Forelimb muscle (tissue), 1 donor: ENCODE measurements at places on chromosomes 2 and 18.

GRCh38 chr2:168432565-168433186 lies 23.4 kb upstream of the CERS6 start:
- DNase-seq: no peak

DNA sequence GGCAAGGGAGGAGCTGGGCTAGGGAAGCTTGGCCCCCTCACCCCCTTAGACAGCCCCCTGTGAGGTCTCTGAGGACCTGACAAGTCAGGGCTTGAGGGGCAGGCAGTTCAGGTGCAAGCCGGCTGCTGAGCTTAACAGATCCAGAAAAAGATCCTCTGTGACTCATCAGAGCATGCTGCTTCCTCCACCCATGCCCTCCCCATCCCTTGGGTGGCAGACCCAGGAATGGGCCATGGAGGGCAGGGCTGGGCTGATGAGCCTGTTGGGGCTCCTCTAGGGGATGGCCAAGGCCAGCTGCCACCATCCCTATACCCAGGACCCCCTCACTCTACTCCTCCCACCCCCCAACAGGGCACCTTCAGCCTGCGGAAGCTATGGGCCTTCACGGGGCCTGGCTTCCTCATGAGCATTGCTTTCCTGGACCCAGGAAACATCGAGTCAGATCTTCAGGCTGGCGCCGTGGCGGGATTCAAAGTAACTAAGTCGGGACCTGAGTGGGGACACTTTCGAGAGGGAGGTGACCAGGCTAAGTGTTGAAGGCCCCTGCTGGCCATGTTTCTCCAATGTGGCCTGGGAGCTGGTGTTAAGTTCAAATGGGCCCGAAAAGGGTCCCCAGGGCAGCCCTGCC lies 1.9 kb downstream of the SLC11A1 start:
- no peak for DNase-seq

- DNase-seq: no peak
Measured at GRCh38 chr2:240240781-240241180, 100.3 kb upstream of the OTOS start.

DNA sequence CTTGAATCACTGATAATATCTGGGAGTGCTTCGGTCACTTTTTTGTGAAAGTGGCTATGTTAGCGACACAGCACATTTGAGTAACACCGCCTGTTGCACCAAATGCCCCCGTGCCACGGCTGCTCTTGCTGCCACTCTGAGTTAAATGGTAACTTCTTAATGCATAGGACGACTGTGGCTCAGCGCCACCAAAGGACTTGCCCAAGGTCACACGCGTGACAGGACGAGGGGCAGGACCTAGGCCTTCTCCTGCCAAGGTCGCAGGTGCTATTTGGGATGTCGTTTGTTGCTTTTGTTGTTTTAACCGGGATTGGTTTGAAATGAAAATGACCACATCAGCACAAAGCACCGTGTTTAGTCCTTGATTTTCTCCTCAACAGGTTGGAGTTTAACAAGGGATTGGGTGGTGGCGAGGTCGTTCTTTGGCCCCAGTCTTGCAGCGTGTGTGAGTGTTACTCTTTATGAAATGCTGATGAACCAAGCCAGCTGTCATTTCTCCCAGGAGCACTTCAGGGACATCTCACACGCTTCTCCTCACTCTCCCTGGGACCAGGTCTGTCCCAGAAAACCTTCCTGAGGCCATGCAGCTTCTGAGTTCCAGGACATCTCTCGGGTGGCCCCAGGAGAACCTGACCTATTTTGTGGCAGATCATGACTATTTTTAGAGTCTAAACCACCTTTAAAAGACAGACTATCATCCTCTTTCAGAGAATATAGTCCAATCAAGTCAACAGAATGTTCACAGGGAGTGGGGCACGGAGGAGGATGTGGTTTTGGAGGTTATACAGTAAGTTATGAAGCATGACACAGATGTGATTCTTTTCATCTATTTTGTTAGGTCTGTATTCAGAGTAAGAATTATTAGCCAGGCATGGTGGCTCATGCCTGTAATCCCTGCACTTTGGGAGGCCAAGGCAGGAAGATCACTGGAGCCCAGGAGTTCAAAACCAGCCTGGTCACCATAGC lies 49.9 kb downstream of the MTCL1 start:
- DNase-seq: no peak

DNA sequence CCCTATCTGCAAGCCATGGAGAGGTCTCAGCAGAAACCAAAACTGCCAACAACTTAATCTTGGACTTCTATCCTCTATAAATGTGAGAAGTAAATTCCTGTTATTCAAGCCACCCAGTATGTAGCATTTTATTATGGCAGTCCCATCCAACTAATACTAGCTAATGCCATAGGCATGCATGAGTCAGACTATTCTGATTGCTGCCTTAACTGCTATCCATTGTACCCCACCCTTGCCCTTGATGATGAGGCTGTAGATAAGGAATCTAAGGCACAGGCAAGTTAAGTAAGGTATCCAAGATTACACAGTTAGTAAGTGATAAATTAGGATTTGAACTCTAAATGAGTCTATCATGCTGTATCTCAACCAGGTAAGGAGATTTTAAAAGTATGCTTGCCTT lies 223.0 kb downstream of the UBE2E3 start:
- DNase-seq: no peak

- no peak for DNase-seq
Measured at GRCh38 chr2:26274058-26274613, 29.4 kb downstream of the HADHB start.

- no peak for DNase-seq
Measured at GRCh38 chr2:43057026-43057741, 169.2 kb downstream of the ZFP36L2 start.

- no peak for DNase-seq
Measured at GRCh38 chr2:240452462-240453256, 17.2 kb downstream of the GPC1 start.
